ENCODE measurements at places on chromosomes 3 and 15.

DNA sequence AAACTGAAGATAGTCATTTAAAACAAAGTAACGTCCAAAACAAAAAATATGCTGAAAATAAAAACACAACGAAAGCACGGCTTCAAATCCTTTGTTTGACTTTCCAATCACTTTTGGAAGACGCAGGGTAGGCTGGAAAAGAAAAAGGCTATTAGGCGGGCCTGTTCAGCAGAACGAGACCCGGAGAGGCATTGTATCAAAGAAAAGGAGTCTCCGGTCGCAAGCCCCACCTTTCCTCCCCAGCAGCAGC is 691 bp downstream of the SENP7 start:
- DNase-seq, result no peak

- no peak for DNase-seq
Observed at GRCh38 chr3:67018789-67019526, 20.9 kb downstream of the KBTBD8 start.

DNA sequence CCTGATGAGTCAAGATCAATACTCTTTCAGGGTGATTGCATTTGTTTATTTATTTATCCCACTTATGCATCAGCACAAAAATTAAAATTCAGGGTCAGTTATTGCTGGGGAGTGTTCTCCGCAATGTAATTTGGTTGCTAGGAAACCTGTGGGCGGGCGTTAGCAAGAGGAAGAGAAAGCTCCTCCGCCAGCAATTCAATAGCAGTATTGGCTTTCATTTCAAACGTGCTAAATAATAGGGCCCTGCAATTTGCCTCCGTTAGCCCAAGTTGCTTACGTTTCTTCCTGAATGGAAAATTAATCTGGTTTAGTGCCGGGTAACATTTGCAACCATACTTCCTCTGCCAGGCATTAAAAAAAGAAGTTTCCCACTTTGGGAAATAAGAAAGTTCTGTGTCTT is 35.5 kb upstream of the PLCL2 start:
- DNase-seq, result peak; percentile 79

DNA sequence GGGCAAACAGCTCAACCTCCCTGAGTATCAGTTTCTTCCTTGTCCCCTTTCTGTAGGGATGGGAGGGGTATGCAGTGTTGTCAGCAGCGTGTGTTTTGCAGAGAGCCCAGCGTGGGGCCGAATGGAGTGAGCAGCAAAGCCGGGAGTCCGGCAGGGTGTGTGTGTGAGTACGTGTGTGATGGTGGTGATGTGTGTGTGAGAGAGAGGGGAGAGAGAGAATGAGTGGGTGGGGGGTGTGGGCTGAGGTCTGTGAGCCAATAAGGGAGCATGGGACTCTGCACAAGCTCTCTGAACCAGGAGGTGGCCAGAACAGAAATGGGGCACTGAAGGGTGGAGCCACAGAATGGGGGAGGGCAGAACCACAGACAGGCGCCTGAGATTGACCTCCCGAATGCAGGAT is 43.8 kb downstream of the IFT122 start:
- DNase-seq, result no peak

DNA sequence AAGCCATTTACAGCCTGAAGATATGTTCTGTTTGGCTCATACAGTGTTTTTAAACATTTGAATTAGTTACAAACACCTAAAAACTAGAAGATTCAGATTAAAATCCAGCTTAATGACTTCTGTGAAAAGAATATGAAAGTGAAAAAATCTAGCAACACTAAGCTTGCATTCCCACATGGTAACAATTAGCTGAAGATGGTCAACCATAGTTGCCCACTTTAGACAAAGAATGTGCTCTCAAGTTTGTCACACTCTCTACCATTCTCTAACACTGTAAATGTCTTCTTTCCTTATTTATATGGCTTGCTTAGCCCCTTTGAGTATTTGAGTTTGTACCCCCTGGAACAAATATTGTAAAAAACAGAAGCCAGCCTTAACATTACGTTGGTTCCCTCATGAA is 32.7 kb downstream of the HDGFL3 start:
- DNase-seq, result no peak

GRCh38 chr3:148330542-148330941 is 367.2 kb upstream of the AGTR1 start:
- DNase-seq, result no peak

DNA sequence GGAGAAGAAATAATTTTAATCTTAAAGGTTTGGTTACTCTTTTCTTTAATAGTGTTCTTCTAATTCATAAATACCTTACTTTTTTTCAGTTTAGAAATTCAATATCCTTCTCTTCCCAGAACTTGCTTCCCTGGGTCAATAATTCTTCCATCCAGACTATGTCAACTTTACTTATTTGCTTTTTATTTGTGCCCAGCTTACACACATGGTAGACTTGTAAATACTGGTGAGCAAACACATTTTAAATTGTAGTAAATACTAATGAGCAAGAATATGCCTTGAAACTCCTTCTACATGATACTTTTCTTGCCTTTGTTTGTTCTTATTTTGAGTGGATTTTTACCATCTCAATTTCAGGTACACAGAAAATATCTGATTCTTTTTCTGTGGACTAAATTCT is 33.7 kb downstream of the SST start:
- no peak for DNase-seq

DNA sequence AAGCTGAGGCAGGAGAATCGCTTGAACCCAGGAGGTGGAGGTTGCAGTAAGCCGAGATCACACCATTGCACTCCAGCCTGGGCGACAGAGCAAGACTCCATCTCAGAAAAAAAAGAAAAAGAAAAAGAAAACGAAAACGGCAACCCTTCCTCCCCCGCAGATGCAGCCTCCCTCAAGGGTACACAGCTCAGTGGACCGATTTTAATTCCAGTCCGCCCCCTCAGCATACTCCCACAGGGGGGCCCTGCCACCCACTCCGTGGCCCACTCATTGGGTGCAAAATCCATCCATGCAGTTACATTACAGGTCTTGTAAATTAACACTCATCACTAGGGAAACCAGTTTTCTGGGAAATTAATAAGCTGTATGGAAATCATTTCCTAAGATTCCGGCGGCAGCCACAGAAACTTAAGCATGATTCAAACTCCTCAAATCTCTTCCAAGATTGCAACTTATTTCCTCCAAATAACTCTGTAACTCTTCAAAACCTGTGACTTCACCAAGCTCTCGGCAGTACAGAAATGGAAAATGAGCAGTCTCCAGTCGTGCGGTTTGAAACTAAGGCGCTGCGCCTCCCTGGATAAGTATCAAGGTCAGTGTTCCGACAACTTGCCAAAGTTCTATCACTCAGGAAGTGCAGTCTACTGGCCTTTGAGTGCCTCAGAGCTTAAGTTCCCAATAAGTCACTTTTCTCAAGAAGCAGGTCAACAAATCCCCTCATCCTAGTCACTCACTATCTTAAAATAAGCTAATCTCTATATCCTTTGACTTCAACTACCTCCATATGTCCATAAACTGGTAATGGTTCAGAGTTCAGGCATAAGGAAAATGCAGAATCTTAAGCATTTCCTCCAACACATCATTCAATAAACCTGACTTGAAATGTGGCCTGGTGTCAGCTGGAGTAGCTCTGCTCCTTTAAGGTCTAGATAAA is 24.7 kb upstream of the KLHL6 start:
- DNase-seq, result no peak

DNA sequence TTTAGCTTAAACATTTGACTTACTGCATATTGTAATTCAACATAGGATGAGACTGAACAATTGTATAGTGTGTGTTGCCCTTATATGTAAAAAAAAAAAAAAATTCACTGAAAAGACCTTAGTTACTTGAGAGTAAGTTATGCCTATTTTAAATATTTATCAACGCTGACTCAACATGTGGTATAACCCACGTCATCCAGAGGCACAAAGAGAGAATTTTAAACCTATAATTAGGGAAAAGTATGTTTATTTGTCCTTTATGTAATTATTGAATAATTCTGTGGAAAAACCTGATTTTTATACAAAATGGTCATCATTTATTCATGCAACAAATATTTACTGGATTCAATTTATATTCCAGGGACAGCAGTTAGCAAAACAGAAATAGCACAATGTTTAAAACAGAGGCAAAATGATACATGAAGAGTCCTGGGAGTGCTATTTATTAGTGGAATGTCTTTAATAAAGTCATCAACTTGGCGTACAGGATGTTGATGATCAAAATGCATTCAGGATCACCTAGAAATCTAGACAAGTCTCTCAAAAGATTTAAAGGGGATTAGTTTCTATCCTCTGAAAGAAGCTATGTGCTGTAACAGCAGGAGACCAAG is 223.7 kb downstream of the PCCB start:
- DNase-seq, result no peak

Measured in CD4-positive, alpha-beta T cell treated with Interferon alpha-2 for 1 hour (primary cell).